ENCODE measurements at places on chromosomes 4 and X.

DNA sequence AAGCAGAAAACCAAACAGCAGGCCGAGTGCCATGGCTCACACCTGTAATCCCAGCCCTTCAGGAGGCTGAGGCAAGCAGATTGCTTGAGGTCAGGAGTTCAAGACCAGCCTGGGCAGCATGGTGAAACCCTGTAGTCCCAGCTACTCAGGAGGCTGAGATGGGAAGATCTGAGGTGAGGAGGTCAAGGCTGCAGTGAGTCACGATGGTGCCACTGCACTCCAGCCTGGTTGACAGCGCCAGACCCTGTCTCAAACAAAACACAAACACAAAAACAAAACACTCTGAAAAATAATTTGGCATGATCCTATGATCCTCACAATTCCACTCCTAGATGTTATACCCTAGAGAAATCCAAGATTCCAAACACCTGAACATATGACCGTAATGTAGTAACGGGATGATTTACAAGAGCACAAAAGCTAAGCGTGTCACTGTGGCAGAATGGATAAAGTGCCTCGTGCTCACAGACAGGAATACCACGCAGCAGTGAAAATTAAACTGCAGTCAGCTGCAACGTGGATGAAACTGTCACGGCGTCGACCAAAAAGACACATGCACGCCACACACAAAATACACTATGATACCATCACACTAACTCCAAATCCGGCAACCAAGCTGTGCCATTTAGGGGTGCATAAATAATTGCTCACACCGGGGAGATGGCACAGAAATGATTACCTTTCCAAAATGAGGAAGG, 1.7 kb downstream of the NELFA start:
- DNase-seq = no peak

- no peak for DNase-seq
Measured at GRCh38 chr4:43014256-43014655, 121.7 kb downstream of the GRXCR1 start.

- no peak for DNase-seq
Measured at GRCh38 chr4:153152501-153153338, 51.5 kb upstream of the TRIM2 start.

DNA sequence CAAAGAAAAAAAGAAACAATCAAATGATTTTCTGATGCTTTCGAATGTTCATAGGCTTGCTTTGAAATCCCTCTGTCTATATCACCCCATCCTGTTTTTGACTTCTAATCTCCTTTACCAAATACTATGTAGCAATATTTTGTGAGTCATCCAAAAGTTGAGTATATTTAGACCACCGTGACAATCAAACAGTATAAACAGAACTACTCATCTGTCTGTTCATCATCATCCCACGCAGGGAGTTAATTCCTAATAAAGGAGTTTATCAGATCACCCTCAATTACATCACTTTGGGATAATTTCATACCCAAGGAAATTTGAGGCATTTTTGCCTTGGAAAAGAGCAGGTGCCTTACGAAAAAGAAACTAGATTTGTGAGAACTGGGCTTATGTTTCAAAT, 212.9 kb downstream of the CBR4 start:
- peak; percentile 83 for DNase-seq

GRCh38 chr4:171169396-171169795, 643.8 kb upstream of the GALNTL6 start:
- no peak for DNase-seq

GRCh38 chr4:100062921-100063320, 112.8 kb upstream of the H2AZ1 start:
- DNase-seq = peak; percentile 64

- DNase-seq = peak; percentile 49
Measured at GRCh38 chr4:76856243-76857073, 41.5 kb downstream of the SOWAHB start.

GRCh38 chr4:175385797-175386196, 426.3 kb downstream of the GPM6A start:
- no peak for DNase-seq

GRCh38 chr4:7358100-7358735, 76.5 kb downstream of the PSAPL1 start:
- DNase-seq = peak; percentile 89

DNA sequence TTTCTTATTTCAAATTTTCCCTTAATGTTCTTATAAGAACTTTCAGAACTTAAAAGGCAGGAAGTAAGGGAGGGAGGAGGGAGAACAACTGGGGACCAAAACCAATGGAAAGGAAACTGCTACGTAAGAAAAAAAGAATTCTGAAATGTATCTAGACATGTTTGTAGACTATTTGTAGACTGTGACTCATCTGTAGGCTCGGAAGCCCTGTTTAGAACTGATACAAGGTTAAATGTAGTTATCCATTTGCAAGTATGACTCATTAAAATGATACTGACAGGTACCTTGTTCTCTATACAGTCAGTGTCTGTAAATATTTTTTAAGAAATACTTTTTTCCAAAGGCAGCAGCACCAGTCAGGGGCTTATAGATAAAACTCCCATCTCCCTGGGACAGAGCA, 202.0 kb downstream of the DHX15 start:
- peak; percentile 32 for DNase-seq

DNA sequence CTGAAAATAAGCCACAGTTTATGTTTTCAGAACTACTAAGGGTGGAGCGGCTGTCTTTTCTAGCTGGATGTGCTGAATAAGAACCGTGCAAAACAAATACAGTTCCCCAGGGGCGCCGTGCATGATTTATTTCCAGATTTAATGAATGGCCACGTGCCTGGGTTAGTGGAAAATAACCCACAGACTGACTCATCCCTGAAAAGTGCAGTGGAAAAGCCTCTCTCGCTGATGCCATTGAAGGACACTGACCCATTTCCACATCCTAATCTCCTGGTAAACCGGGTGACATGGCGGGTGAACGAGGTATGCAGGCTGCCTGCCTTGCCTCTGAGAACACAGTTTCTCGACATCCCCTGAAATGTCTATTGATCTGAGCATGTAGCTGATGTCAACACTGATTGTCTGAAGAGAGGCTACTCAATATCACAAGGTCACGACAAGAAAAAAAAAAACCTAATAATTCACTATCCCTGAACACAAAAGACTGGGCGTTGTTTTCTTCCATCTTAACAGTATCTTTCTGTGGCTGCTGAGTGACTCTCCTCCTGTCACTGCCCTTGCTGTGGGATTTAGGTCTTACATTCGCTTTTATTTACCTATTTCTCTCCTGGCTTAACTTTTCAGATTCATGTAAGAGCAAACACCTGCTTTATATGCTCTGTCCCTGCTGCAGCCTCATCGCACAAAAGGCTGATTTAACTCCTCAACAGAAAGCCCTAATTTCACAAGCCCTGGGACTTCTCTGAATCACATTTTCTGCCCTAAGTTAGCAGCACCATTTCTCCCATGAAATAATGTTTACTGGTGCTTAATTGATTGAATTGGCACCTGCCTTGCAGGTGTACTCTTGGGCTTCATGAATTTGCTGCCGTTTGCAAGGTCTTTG, 76.9 kb upstream of the SCOC start:
- DNase-seq = peak; percentile 88

DNA sequence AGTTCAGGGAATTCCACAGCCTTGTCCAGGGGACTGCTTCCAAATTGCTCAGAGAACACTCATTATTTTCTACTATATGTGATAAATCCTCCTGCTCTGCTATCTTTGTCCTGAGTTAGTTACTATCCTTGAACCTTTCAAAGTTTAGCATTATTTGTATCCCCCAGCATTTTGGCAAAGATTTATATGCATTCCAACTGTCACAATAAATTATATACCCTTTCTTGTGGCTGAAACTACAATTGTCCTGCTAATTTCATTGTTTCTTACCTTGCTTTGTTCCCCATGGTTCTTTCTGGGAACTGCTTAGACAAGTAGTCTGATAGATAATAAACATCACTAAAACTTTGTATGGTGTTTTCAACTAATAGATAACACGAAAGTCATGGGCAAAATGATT, 40.5 kb downstream of the TECRL start:
- no peak for DNase-seq

DNA sequence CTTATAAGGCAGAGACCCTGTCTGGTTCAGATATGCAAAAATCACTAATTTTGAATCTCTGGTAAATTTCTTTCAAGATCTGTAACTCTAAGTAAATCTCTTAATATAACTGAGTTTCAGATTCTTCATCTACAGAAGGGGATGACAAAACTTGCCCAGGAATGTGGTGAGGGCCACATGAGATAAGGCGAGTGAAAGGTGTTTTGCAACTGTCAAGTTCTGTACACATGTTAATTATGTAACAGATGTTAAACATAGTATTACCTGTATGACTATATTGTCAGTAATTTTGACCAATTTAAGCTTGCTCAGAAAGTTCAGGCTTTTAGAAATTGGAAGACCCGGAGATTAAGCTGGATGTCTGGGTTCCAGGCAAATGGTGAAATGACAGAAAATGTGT, 549 bp upstream of the GLRB start:
- DNase-seq = no peak

DNA sequence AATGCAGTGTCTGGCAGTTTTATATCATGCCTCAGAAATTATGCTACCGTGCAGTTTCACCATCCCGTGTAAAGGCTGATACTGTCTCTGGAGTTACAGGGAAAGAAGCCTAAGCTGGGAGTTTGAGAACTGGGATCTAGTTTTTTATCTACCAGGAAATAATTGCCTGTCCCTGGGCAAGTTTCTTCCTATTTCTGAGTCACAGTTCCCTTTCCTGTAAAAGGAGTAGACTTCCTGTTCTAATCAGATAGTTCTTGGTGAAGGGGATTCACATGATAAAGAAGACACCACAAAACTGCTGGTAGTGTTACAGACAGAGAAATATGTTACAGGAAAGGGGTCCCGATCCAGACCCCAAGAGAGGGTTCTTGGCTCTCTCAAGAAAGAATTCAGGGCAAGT, 17.1 kb downstream of the HERC3 start:
- DNase-seq = no peak

- DNase-seq = no peak
Measured at GRCh38 chr4:68287704-68288392, 42.4 kb upstream of the TMPRSS11B start.

- DNase-seq = no peak
Measured at GRCh38 chrX:154731881-154732280, 19.0 kb downstream of the GAB3 start.

GRCh38 chrX:9746148-9746888, 19.3 kb downstream of the GPR143 start:
- DNase-seq = peak; percentile 55

DNA sequence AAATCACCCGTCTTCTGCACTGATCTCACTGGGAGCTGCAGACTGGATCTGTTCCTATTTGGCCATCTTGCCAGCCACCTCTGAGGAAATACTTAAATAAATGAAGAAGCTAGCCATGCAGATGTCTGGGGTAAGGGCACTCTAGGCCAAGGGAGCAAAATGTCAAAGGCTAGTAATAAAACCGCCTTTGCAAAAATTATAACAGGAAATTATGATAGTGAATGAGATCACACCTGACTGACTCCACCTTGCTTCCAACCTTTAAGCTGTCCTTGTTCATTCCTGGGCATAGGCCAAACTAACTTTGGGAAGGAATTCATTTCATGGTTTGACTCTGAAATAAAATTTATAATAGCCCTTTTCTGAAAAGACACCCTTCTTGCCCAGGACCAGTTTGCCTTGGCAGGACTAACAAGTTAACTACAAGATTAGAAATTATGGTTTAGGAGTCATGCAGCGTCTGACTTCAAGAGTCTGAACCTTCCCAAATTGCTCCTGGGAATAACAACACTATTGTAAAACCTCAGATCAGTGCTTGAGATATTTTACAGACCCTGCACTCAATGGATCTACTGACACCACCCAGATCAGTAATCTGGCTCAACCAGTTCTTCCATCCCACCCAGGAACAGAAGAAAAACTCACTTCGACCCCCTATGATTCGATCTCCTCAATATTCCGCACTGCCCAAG, 246.9 kb upstream of the HDX start:
- DNase-seq = no peak

DNA sequence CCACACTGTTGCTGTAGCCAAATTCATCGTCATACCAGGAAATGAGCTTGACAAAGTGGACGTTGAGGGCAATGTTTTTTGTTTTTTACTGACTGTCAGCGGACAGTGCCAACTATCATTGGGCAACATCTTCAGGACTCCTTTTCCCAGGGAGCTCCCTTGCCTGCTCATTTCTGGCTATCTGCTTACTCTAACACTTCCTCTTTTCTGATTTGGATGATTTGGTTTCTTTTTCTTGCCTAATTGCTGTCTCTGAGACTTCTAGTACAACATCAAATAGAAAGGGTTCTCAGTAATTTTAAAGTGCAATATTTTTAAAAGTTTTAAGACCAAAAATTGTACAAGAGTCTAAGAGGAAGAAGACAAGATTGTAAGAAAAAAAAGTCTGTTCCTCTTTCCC, 92.0 kb upstream of the KLHL4 start:
- DNase-seq = no peak

DNA sequence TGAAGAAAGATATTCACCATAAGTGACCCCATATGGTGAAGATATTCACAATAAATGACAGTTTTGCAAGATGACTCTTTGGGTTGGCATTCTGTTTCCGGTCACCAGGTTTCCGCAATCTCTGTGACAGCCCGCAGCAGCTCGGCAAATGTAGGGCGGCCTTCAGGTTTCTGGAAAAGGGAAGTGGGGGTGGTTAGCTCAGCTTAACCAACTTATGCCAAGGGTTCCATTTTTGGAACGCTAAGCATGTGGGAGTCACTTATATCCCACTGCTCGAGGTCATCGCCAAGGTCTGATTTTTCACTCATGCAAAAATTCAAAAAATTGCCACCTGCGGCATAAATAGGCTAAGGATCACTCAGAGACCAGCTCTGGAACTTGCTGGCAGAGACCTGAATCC, 51.0 kb downstream of the NIPAL1 start:
- no peak for DNase-seq

GRCh38 chr4:176939445-176939844, 146.7 kb upstream of the VEGFC start:
- DNase-seq = peak; percentile 87

- DNase-seq = peak; percentile 13
Measured at GRCh38 chrX:9532349-9532748, 67.5 kb downstream of the TBL1X start.

- DNase-seq = peak; percentile 4
Measured at GRCh38 chrX:69493193-69493592, 10.9 kb upstream of the NALF2 start.

GRCh38 chr4:113539408-113539807, 222.1 kb downstream of the CAMK2D start:
- DNase-seq = peak; percentile 76

GRCh38 chr4:145773581-145774234, 93.8 kb downstream of the C4orf51 start:
- DNase-seq = no peak

GRCh38 chr4:150009533-150009932, 68.7 kb upstream of the DCLK2 start:
- no peak for DNase-seq

DNA sequence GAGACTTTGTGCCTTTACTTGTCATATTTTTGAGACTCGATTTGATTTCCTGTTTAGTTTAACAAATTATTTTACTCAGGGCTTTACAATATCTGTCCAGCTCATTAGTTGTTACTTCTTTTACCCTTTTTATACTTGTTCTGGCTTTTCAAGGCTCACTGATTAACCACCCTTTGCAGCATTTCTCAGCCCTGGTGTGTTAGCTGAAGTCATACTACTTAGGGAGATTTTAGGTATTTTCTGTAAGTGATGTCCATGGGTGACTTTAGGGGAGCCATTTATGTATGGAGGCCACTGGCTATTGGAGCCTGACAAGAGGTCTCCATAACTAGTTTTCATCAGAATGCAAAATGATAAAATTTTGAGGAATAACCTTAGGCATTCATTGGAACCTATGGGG, 147.2 kb downstream of the RPA4 start:
- no peak for DNase-seq

- no peak for DNase-seq
Measured at GRCh38 chr4:16694173-16694883, 204.1 kb downstream of the LDB2 start.

- peak; percentile 8 for DNase-seq
Measured at GRCh38 chrX:114626323-114626722, 42.4 kb downstream of the HTR2C start.
